ENCODE measurements at places on chromosomes 5 and 9. TPM values are rescaled to one million over a fixed set of nuclear protein-coding genes. Genes with fewer than 3 reads are reported as not detected.

The SPEF2 gene
- 0.17 TPM for total RNA-seq

The KCNV2 gene
- total RNA-seq = not detected

DNA sequence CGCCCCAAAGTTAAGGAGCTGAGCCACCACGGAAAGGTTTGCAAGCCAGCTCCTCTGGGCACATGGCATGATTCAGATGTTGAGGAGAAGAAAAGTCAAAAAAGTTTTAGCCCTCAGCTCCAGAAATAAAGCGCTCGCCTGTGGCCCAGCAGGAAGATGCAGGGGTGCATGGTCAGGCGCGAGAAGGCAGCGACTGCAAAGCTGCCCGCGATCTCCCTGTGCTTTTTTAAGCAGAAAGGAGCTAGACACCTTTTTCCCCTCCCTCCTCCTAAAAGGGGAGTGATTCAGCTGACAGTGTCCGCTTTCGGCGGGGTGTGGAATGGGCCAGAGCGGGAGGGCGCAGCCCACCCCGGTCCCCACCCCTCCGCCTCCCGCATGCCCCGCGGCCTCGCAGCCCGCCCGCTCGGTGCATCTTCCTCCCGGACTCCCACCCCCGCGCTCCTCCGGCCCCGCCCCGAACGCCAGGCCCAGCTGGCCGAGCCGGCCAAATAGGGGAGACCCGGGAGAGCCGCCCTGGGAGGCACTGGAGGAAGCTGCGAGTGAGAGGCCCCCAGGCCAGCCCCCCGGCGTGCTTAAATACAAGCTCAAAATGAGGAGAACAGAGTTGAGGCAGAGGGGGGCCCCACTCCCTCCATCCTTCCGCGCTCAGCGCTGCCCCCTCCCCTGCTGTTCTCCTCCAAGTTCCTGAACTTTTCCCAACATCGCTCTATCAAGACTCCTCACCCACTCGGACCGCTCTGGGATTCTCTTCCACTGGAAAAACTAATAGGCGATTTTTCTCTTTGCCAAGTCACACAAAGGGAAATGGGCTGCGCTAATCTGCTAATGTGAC, at the start of gene ADAMTS12:
TSS of gene ADAMTS12 (minus strand) at position 203 of the 832 bp plus-strand sequence. CDS start at position 69, 134 bp downstream.
- DNase-seq = peak; percentile 71
- H3K27ac ChIP-seq = peak within 1 kb of the TSS; percentile 82
- peaks cover 34% of the 10 kb centered on the region for H3K4me1 ChIP-seq
- no peaks in the 10 kb centered on the region for H3K36me3 ChIP-seq
- peaks cover 7% of the 10 kb centered on the region for H3K27me3 ChIP-seq

DNA sequence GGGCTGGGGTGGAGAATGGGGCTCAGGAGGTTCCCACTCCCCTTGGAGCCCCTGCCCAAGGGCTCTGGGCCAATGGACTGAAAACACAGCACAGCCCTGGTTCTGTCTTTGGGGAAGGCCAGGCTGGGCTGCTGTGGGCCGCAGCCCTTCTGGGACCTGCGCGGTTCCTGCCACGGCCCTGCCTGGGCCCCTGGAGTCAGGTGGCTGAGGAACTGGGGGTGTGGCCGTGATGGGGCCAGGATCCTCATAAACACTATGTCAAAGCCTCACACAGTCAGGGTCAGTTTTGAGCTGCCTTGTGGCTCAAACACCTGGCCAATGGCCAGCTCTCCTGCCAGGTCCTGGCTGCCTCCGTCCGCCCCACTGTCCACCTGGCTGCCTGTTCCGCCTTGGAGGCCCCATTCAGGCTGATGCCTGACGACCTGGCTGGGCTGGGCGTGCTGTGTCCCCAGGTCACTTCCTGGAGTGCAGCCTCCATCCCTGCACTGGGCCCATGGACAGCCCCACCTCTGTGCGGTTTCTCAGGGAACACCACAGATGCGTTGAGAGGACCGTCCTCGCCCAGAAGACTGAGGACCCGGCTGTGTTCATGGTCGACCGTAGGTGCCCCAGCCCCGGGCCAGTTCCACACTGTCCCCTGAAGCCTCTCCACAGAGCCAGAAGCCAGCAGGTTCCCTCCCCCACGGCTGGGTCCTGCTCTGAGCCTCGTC, 27.5 kb downstream of the PAEP start:
- H3K4me3 ChIP-seq = no peak overlapping the region
- DNase-seq = no peak
- no peak overlapping the region for H3K27ac ChIP-seq
- no peaks in the 10 kb centered on the region for H3K4me1 ChIP-seq

DNA sequence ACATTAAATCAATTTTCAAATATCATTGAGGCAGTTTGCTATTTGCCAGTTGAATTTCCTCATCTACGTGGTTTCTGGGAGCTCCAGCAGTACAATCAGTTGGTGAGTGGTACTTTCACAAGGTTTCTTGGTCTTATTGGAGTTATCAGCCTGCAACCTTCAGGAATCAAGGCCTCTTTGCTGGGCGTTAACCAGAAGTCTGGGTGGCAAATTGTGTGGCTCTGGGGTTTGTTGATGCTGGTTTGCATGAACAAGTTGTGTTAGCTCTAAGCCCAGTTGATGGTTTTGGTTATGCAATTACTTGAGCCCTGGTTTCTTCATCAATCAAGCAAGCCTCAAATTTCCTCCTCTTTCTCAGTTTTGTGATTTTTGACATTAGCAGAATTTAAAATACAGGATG, 152.9 kb upstream of the ANKRD55 start:
- DNase-seq = no peak
- H3K27me3 ChIP-seq = no peaks in the 10 kb centered on the region
- H3K27ac ChIP-seq = no peak overlapping the region

The CCDC183 gene
- 1.1 TPM for total RNA-seq

- no peak for DNase-seq
- H3K4me3 ChIP-seq = no peak overlapping the region
- H3K27ac ChIP-seq = no peak overlapping the region
Observed at GRCh38 chr9:109033941-109034700, 20.8 kb upstream of the CTNNAL1 start.

- DNase-seq = no peak
- H3K36me3 ChIP-seq = peaks cover 11% of the 10 kb centered on the region
- no peaks in the 10 kb centered on the region for H3K27me3 ChIP-seq
- H3K4me3 ChIP-seq = no peak overlapping the region
Observed at GRCh38 chr9:122816163-122816867, 12.1 kb downstream of the PDCL start.

The BTNL3 gene
- total RNA-seq = not detected

DNA sequence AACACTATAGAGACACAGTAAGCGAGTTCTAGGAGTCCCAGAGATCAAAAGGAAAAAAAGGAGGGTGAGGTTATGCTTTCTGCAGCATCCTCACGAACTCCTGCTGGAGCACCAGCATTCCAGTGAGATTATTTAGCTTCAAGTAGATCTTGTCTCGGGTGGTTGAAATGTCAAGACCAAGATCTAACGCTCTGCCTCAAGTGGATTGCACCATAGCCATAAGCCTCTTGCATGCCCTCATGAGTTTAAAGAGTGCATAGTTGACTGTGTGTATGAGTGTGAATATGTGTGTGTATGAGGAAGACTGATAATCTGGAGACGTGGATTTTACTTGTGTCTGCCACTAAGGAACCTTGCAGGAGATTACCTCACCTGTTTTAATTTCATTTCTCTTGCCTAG, 335.3 kb upstream of the ADAMTSL1 start:
- H3K36me3 ChIP-seq = no peaks in the 10 kb centered on the region
- no peaks in the 10 kb centered on the region for H3K27me3 ChIP-seq
- no peak for DNase-seq
- no peaks in the 10 kb centered on the region for H3K4me1 ChIP-seq
- H3K27ac ChIP-seq = no peak overlapping the region

DNA sequence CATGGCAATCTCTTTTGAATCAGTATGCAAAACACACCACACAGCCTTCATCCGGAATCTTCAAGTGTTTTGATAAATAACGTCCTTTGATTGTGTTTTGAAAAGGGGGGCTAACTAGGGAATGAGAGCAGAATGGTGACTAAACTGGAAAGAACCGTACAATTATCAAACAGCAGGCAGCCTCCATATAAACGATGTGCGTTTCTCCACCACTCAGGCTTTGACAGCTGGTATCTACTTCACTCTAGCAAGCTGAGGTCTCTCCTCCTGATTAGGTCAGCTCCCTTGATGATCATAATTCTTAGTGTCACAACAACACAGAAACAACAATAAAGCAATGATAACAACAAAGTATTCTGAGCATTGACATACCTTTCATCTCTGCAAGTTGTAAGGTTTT, 465.9 kb downstream of the TUSC1 start:
- H3K27me3 ChIP-seq = no peaks in the 10 kb centered on the region
- H3K27ac ChIP-seq = no peak overlapping the region
- DNase-seq = no peak

DNA sequence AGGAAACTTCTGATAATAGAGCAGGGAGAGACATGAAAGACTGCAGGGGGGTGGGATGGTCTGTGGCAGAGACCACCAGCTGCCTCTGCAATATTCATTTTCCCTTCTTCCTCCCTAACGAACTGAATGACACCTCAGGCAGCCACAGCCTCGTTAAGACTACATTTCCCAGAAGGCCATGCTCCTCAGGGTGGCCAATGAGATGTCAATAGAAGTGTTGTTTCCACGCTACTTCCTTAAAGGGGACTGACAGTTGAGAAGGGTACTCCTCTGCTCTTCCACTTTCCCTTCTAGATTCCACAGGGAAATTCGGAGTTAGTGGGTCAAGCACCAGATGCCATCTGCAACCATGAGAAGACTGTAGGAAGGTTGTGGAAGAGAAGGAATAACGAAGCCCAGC, 52.0 kb upstream of the DAPK1 start:
- H3K4me1 ChIP-seq = no peaks in the 10 kb centered on the region
- no peaks in the 10 kb centered on the region for H3K27me3 ChIP-seq
- no peaks in the 10 kb centered on the region for H3K36me3 ChIP-seq
- DNase-seq = peak; percentile 76

GRCh38 chr9:109401990-109402318, 81.1 kb upstream of the EPB41L4B start:
- H3K27ac ChIP-seq = peak overlapping the region; percentile 7
- H3K36me3 ChIP-seq = no peaks in the 10 kb centered on the region
- H3K4me1 ChIP-seq = no peaks in the 10 kb centered on the region
- H3K27me3 ChIP-seq = no peaks in the 10 kb centered on the region
- DNase-seq = no peak

The SLC6A3 gene
- 0.85 TPM for total RNA-seq

GRCh38 chr9:129365196-129365595, 187.1 kb upstream of the IER5L start:
- peaks cover 3% of the 10 kb centered on the region for H3K36me3 ChIP-seq
- H3K27me3 ChIP-seq = no peaks in the 10 kb centered on the region
- DNase-seq = no peak
- H3K4me1 ChIP-seq = no peaks in the 10 kb centered on the region

GRCh38 chr9:97735070-97735600, 38.0 kb upstream of the XPA start:
- no peaks in the 10 kb centered on the region for H3K4me1 ChIP-seq
- H3K27ac ChIP-seq = no peak overlapping the region
- DNase-seq = no peak
- peaks cover 9% of the 10 kb centered on the region for H3K27me3 ChIP-seq

DNA sequence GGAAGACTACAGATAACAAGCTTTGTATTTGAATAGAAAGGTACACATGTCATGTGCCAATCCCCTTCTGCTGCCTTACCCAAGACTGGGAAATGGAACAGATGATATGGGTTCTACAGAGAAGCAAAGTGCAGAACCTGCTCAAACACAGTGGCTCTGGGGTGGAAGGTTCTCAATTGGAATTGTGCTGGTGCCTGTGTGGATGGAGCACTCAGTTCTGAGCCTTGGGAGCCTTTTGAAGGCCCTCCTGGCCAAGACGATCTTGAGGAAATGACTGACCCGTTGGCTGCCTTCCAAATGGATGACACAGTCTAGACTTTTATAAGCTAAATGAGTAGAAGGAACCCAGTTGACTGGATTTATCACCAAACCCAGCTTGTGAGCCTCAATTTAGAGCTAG, 4.2 kb upstream of the PRSS3 start:
- H3K27me3 ChIP-seq = no peaks in the 10 kb centered on the region
- no peaks in the 10 kb centered on the region for H3K36me3 ChIP-seq
- no peak for DNase-seq
- H3K27ac ChIP-seq = no peak overlapping the region

The FBP2 gene
- not detected for total RNA-seq

The EXD3 gene
- total RNA-seq = 4.4 TPM

The CDX1 gene
- total RNA-seq = not detected

The PTRH1 gene
- 15.1 TPM for total RNA-seq

The TRPM6 gene
- total RNA-seq = 0.47 TPM

DNA sequence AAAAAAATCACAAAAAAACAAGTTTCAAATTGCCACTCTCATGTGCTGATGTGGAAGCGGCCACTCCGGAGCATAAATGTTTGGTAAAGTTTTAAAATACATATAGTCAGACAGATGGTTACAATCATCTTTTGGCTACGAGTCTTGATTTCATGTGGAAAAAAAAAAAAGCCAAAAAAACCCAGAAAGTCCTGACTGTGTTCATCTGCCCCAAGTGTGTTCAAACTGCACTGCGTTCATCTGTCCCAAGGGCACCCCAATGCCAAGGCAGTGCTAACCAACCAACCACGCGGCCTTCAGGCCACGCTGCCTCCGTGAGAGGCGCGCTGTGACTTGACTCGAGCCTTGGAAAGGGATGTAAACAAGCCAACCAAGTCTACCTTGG, 127.1 kb downstream of the MYO10 start:
- H3K27me3 ChIP-seq = no peaks in the 10 kb centered on the region
- DNase-seq = no peak
- H3K36me3 ChIP-seq = no peaks in the 10 kb centered on the region
- H3K27ac ChIP-seq = peak overlapping the region; percentile 23
- H3K4me3 ChIP-seq = no peak overlapping the region

DNA sequence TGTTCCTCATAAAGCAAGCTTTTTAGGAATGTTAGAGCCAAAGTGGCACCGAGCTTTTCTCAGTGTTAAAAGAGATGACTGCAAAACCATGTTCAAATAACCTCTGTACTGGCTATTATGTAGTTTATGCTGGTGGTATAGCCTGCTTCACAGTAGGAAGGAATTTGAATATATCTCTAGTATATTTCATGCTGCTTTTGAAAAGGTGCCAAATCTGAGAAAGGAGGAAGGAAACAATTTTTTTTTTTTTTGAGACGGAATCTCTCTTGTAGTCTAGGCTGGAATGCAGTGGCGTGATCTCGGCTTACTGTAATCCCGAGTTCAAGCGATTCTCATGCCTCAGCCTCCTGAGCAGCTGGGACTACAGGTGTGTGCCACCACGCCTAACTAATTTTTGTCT, 13.5 kb downstream of the CREBRF start:
- H3K27me3 ChIP-seq = no peaks in the 10 kb centered on the region
- no peaks in the 10 kb centered on the region for H3K36me3 ChIP-seq
- no peak for DNase-seq
- H3K4me1 ChIP-seq = no peaks in the 10 kb centered on the region

DNA sequence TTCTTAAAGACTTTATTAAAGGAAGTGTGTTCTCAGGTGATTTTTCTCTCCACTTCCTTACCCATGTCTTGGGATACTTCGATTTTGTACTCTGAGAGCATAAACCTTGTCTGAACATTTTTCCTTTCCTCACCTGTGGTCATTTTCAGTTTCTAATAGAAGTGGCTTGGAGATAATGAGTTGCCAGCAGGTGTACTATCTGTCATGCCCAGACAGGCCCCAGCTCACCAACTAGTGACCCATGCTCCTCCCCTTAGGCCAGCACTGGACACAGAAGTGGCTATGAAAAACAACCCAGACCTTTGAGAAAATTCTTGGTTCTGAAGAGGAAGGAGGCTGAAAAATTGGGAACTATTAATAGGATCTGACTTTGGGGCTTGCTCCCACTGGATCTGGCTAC, 49.2 kb upstream of the SMIM32 start:
- no peaks in the 10 kb centered on the region for H3K4me1 ChIP-seq
- H3K27ac ChIP-seq = no peak overlapping the region
- no peaks in the 10 kb centered on the region for H3K36me3 ChIP-seq
- no peaks in the 10 kb centered on the region for H3K27me3 ChIP-seq
- DNase-seq = no peak
- H3K4me3 ChIP-seq = no peak overlapping the region

The RASGEF1C gene
- total RNA-seq = 0.42 TPM

Measured in GM23338 (cell line).